ENCODE measurements at places on chromosomes 3 and 15.

- no peak for DNase-seq
Observed at GRCh38 chr15:60928210-60928609, 300.9 kb downstream of the RORA start.

DNA sequence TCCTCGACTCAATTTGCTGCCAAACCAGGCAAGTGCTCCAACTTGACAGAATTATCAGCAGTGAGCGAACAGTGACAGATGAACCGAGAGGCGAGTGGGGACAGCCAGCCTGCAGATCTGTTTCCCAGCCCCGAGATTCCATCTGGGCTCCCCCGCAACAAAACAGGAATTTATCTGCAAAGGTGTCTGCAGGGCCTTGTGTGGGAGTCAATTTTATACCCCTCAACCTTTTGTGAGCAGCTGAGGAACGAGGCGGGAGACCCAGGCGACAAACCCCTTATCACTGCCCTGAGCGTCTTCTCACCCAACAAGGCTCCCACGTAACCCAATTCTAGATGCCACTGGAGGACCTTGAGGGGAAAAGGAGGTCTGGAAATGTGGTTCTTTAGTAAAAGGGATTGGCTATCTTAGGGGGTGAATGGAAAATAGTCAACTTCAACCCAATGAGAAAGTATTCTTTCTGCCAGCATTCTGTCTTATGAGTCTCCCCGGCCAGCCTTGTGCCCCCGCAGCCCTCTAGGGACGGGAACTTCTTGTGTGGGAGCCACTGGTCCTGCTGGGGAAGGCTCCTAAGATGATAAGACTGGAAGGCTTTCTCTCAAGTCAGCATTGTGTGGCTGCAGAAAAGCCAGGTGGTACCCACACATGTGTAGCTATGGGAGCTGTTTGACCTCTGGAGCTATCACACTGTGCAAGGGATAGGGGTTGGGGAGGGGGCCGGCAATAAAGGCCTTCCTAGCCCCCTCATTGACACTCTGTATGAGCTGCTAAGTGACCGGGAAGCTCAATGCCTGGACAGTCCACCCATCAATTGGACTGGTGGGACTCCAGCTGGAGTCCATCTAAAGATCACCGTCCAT, 527.9 kb downstream of the SHQ1 start:
- no peak for DNase-seq

DNA sequence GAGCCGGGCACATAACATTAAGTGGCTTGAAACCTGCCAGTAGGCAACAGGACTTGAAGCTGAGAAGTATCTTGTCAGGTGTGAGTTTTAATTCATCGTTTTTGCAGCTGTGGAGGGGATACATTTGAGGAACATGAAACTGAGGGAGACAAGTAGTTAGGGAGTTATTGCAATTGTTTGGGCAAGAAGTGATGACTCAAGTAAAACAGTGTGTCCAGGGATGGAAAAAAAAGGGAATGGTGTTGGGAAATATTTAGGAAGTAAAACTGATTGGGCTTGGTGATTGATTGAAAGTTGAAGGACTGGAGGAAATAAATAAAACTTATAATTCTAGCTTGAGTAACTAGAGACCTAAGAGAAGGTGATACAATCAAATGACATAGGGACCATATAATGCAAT, 85.5 kb downstream of the NCEH1 start:
- no peak for DNase-seq

- no peak for DNase-seq
Observed at GRCh38 chr3:15521573-15521965, at the start of gene COLQ. Gene COLQ, minus strand, starts transcription at chr3:15521706. Its CDS starts 81 bp downstream, at chr3:15521625.

DNA sequence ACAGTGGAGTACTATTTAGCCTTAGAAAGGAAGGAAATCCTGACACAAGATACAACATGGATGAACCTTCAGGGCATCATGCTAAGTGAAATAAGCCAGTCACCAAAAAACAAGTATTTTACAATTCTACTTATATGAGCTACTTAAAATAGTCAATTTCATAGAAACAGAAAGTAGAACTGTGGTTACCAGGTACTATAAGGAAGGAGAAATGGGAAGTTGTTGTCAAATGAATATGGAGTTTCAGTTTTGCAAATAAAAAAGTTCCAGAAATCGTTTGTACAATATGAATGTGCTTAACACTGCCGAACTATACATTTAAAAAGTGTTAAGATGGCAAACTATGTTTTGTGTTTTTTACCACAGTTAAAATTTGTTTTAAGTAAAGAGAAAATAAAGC, 26.8 kb downstream of the TRANK1 start:
- DNase-seq, result no peak

DNA sequence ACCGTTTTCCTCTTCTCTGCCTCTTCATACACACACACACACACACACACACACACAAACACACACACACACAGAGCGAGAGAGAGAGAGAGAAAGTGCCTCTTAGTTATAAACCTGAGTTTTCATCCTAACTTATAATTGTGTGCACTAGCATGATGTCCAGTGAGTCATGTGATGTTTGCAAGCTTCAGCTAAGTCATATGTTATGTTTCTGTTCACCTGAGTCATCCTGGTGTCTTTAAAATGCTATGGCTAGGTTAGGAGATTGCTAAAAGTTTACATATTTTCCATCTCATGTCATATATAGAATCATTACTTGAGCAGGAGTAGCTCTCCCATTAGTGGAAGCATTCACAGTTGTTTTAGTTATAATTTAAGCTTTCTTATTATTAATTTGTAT, 155.8 kb downstream of the EPHA6 start:
- DNase-seq, result no peak

GRCh38 chr3:108500728-108501127, 9.7 kb downstream of the MYH15 start:
- no peak for DNase-seq

GRCh38 chr3:63936925-63937324, 24.7 kb upstream of the SCAANT1 start:
- no peak for DNase-seq

DNA sequence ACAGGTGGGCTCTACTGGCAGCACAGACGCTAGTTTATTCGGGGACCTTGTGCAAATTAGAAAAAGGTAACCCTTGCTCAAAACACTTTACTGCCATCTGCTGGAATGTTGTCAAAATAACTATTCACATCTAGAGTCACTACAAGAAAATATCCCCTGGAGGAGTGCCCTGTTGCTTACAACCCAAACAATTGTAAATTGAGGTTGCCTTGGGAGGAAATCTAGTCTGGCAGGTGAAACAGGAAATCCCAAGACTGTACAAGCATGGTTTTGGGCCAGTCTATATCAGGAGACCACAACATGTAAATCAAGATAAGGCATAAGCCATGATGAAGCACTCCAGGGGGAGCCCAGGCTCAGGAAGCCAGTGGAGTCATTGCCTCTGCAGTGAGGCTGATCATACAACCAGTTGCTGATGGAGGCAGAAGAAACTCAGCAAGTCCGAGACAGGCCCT, 136.8 kb upstream of the ACP3 start:
- no peak for DNase-seq

GRCh38 chr3:129954514-129954913, 20.0 kb upstream of the TRH start:
- DNase-seq, result no peak

- DNase-seq, result no peak
Observed at GRCh38 chr3:60582288-60582687, 669.0 kb downstream of the FHIT start.

GRCh38 chr15:63372018-63372705, 9.5 kb downstream of the CA12 start:
- no peak for DNase-seq

DNA sequence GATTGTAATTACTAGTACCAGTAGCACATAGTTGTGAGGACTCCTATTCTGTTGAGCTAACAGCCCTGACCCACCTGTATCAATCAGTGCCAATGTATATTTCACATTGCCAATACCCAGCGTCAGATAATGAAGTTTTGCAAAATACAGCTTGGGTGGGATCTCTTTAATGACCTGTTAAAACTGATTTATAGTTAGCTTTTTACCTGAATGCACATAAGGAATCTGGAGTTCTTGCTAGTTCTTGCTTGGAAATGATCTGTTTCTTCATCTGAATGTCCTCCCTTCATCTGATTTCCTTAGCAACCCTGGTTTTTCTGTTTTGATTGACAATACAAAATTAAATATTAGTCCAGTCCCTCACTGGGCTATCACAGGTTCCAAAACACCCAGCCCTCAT, 62.8 kb downstream of the LIPC start:
- no peak for DNase-seq

DNA sequence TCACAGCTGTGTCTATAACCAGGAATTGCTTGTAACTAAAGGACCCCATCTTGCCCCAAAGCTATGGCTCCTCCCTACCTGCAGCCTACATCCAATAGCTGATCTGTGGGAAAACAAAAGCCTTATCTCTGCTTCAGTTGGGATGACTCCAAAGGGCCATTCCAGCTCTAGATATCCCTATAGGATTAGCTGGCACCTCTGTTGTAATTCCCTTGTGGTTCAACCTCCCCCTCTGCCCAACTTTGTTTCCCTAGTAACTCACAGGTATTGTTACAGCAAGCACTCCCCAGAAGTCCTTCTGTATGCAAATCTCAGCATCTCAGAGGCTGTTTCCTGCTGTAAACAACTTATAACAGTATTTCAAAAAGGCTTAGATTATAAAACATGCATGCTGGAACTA, 478.6 kb downstream of the AGBL1 start:
- no peak for DNase-seq
